ENCODE measurements at places on chromosomes 11 and 22. TPM values are rescaled to one million over a fixed set of nuclear protein-coding genes. Genes with fewer than 3 reads are reported as not detected.

Gene CCDC157
- total RNA-seq, result 1.8 TPM

- no peak for DNase-seq
Measured at GRCh38 chr11:91981995-91982394, 242.6 kb upstream of the FAT3 start.

Gene HEPHL1
- total RNA-seq, result 4.9 TPM

DNA sequence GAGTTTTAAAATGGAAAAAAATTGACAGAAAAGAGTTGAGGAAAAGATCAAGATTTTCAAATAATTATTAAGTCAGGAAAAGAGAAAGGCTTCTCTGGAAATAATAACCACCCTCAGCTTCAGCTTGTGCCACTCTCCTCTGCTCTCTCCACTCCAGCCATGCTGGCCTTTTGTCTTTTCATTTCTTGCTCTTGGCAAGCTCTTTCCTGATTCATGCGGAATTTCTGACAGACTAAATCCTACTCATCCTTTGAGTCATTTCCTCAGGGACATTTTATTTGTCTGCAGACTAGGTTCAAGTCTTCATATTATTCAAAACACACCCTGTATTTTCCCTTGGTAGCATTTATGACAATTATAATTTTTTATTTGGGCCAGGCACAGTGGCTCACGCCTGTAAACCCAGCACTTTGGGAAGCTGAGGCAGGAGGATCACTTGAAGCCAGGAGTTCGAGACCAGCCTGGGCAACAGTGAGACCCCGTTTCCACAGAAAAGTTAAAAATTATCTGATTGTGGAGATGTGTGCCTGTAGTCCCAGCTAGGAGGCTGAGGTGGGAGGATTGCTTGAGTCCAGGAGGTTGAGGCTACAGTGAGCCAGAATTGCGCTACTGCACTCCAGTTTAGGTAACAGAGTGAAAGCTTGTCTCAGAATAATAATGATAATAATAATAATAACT, 7.8 kb upstream of the P4HA3 start:
- DNase-seq, result peak; percentile 28

GRCh38 chr11:6606471-6607189, 3.1 kb downstream of the ILK start:
- peak; percentile 94 for DNase-seq

Gene OR51E2
- 0.10 TPM for total RNA-seq

GRCh38 chr11:113817162-113817561, 37.6 kb downstream of the CLDN25 start:
- DNase-seq, result no peak

- DNase-seq, result no peak
Measured at GRCh38 chr22:36732609-36733008, 29.1 kb upstream of the CACNG2 start.

DNA sequence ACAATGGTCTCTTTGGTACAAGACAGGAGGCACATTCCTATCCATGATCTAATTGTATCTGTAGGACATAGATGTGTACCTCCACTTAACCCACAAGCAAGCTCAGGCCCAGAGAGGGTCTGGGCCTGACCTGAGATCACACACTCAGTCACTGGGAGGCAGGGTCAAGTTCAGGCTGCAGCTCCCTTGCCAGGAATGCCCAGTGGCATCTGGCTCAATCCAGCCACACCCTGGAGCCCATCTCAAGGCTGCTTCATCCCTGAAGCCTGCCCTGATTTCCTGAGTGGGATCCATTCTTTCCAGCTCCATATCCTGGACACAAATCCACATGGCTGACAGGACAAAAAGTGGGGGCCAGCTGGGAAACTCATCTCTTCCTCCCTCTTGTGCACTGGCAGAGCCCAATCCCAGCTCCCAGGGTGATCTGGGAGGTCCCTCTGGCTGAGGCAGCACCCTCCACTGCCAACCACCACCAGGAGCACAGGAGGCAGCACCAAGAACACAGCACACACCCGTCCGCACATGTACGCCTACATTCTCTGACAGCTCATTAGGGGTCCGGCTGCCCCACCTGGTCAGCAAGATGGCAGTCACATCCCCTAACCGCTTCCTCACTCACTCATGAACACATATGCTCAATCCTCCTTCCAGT, 39.2 kb upstream of the KLHL35 start:
- no peak for DNase-seq

DNA sequence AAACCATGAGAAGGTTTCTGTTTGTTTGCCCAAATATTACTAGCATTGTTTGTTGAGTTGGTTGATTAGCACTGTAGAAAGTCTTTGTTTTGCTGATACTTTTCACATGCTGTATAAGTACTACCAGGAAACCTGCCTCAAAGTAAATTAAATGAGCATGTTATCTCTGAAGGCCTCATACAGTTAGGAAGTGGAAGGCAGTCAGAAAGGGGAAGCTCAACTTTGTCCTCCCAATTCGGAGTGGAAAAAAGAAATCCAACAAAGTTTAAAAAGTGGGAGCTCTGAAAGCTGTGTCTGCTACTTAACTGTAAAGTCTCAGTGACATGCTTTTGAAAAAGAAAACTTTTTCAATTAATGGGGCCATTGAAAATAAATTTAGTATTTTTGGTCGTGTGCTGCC, 188.3 kb upstream of the BLID start:
- DNase-seq, result no peak

Gene FOXR1
- total RNA-seq, result not detected

- DNase-seq, result no peak
Measured at GRCh38 chr11:115745066-115745465, 240.9 kb upstream of the CADM1 start.

DNA sequence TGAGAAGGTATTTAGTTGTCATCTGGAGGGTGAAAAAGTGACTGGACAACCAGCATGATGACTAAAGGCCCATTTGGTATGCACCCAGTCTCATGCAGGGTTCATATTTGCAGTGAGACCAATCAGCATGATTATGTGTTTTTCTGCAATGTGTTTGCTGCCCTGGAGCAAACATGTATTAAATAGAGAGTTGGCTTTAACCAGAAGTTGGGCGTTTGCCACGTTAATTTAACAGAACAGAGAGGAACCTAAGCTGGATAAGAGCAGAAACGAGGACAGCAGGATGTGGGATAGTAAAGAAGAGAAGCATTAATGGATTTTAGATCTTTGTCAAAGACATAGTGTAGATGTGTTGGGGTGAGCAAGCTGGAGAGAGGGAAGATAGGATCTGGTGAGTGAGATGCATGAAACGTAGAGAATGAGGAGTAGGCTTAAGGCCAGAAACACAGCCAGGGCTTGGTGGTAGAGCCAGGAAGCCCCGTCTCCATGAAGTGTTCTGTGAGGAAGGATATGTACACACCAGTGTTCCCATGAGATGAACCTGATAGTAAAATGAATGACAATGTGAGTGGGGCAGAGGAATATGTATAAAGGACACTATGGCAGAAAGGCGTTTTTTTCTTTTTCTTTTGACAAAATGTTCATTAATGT, 164.0 kb upstream of the PDGFD start:
- no peak for DNase-seq

DNA sequence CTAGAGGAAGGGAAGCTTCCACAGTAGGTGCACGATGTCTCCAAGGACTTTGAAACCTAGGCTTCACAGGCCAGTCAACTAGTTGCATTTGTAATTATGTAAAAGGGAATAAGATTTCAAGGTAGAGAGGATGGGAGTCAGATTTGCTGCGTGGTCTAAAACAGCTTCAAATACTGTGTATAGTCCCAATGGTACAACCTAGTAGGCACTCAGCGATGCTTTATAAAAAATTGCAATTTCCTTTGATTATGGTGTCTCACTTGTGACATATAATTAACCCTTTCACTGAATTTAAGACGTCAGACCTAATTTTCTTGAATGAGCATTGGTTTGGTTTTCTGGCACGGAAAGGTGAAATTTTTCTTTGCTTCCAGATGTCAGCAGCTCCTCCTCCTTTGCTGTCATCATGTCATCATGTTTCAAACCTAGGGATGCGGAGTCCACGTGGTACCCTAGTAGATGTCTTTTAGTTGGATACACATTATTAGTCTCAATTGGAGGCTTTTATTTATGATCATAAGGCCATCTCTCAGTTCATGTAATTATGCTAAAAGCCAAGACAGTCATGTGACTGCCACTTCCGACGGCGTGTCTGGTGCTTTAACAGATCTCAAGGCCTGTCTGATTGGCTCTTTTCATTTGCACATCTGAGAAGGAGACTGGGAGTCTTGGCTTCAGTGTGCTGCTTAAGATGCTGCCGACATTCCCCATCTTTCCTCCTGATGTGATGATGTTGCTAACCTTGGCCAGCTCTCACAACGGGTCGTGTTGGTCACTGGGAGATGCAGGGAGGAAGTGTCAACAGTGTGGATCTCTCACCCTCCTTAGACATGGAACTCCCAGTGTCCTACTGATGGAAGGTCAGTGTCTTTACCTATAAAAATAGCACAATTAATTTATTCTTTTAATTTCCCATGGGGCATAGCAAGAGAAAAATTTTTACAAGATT, 134.0 kb downstream of the HIPK3 start:
- no peak for DNase-seq

- DNase-seq, result no peak
Measured at GRCh38 chr11:36471577-36471976, 38.5 kb downstream of the TRAF6 start.

- no peak for DNase-seq
Measured at GRCh38 chr11:382081-382629, 11.9 kb upstream of the PKP3 start.

DNA sequence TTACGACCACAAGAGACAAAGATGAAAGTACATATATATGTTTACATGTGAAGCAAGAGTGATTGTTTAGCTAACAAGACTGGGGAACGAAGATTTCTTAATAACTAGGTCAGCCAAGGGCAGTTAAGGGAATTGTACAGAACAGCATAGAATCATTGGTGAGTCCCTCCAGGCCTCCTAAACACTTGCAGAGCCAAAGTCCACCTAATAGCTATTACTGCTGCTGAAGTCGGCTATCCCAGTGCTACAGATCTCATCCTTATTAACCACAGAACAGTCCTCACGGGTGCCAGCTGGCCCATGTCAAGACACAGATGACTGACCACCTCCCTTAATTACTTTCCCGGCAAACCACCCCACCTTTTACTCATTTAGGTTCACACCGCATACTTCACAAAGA, 68.5 kb upstream of the OPCML start:
- DNase-seq, result no peak

- DNase-seq, result no peak
Measured at GRCh38 chr11:80868831-80869230, 1428.0 kb upstream of the TENM4 start.

Gene PRR33
- 0.20 TPM for total RNA-seq

Gene VSIG10L2
- 0.39 TPM for total RNA-seq
